CD4-positive, alpha-beta T cell treated with Interleukin-1 beta for 1 hour (primary cell): ENCODE measurements at places on chromosomes 3 and 15.

DNA sequence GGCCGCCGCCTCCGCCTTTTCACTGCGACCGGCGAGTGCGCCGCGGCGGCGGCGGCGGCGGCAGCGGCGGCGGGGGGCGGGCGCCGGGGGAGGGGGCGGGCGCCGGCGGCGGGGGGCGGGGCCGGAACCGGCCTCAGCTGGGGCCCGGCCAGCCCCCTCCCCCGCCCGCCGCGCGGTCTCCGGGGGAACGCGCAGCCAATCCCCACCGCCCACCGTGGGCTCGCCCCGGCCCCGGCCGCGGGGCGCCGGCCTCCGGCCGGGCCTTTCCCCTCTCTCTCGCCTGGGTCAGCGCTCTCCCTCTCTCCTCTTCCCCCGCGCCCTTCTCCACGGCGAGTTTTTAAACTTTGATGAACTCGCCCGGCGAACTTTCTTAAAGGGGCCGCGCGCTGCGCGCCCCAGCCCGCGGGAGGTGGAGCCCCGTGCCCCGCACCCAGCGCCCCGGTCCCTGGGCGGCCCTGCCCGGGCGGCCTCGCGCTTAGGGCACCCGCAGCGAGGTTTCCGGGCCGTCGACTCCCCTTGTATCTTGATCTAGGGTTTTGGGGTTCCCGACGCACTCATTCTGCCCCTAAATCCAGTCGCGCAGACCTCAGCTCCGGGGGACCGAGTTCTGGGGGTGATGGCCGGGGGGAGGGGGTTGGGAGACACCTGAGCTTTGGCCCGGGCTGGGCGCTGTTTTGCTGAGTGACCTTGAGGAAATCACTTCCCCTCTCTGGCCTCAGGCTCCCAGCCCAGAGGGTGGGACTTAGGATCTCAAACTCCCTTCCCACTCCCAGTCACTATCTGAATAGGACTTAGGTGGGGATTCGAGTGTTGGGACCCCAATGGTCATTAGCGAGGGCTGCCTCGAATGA, at the start of gene RBPMS2:
Gene RBPMS2, minus strand, starts transcription at position 39 of the 851 bp plus-strand sequence. CDS start 270 bp downstream, outside the sequence.
- DNase-seq = no peak

GRCh38 chr3:132332508-132332907, 15.3 kb downstream of the ACP3 start:
- no peak for DNase-seq

- no peak for DNase-seq
Observed at GRCh38 chr3:135337192-135337591, 542.1 kb downstream of the EPHB1 start.

- no peak for DNase-seq
Observed at GRCh38 chr15:80923668-80924067, 66.0 kb downstream of the MESD start.

GRCh38 chr15:98842192-98842972, 165.2 kb downstream of the PGPEP1L start:
- no peak for DNase-seq

- DNase-seq = no peak
Observed at GRCh38 chr3:27310688-27311087, 58.5 kb downstream of the NEK10 start.

GRCh38 chr3:193744822-193745684, 152.0 kb downstream of the OPA1 start:
- DNase-seq = no peak

- DNase-seq = no peak
Observed at GRCh38 chr3:46222435-46223161, 14.5 kb upstream of the CCR1 start.

GRCh38 chr3:170228093-170228766, 6.0 kb downstream of the PRKCI start:
- DNase-seq = no peak

GRCh38 chr15:90981681-90982080, 12.7 kb downstream of the PRC1 start:
- no peak for DNase-seq

DNA sequence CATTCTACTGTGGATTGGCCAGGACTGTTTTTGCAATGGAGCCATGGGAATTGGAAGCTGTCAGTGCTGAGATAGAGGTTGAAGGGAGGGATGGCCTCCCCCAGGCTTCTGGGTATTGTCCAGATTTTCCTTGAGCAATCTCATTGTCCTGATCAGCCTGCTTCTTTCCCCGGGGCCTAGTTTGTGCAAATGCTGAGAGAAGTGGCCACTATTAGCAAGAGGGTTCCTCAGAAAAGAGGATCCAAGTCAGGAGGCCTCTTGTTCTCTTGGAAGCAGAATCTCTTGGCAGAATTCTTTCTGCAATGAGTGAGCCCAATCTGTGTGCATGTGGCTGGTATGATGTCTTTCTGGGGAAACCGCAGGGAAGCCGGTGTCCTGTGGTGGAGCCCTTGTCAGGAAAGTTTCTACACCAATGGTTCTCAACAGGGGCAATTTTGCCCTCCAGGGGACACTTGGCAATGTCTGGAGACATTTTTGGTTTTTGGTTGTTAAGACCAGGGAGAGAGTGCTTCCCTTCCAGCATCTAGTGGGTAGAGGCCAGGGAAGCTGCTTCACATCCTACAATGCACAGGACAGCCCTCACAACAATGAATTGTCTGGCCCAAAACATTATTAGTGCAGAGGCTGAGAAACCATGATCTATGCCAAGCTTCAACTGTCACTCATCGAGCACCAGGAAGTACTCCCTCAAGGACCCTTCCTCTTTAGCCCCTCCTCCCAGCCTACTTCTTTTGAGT, 2.0 kb downstream of the LIPC start:
- no peak for DNase-seq
